ENCODE measurements at places on chromosomes 3 and 15.

DNA sequence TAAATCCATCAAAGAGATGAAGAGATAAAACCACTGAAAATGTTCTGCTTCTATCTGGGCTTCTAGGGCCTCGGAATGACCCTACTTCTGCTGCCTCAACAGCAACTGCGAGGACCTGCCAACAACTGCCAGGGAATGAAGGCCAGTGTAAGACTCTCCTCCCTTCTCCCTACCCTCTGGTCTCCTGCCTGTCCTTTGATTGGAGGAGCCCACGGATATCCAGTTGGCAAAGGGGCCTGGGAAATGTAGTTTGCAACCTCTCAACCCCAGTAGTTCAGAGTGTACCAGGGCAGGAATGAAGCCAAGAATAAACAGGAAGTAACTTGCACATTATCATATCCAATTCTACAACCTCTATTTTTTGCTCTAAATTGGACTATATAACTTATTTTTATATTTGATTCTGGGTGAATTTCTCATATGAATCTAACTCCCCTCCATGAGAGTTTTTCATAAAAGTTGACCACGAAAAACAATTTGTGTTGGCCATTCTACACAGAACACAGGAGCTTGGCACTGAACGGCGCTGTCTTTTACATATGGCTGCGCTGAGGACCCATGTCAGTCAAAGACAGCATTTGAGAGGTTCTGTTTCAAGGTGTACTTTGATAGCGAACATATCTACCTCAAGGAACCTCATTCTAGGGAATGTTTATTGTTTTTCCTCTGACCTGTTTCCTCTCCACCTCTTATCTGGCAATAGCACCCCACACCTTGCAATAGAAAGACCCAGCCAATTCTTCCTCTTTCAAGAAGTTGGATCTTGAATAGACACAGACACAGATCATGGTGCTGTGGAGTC, 91.1 kb upstream of the RNF7 start:
- DNase-seq, result no peak

- DNase-seq, result no peak
Observed at GRCh38 chr3:183027276-183027675, 46.9 kb upstream of the DCUN1D1 start.

DNA sequence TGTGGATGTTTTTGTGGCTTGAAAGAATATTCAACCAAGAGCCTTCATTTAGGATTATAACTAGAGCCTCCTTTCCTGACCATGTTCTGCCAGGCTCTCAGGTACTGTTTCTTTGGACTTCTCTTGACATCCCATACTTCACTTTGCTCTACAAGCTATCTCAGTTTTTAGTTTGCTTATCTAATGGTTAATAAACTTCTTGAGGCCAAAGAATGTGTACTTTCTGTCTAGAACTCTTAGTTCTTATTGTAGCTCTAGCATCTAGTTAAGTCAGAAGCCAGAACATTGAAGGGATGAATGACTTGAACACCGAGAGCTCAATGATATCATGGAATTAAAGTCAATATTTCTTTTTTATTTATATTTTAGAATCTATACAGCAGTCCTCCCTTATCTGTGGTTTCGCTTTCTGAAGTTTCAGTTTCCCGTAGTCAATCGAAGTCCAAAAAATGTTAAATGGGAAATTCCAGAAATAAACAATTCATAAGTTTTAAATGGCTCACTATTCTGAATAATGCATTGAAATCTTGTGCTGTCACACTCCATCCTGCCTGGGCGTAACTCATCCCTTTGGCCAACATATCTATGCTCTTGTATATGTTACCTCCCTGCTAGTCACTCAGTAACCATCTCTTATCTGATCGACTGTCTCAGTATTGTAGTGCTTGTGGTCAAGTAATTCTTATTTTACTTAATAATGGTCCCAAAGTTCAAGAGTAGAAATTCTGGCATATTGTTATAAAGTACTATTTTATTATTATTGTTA, 368.6 kb upstream of the RBMS3 start:
- no peak for DNase-seq

GRCh38 chr15:88204584-88204983, 52.0 kb downstream of the NTRK3 start:
- DNase-seq, result no peak

- DNase-seq, result no peak
Observed at GRCh38 chr3:197807969-197808587, 17.0 kb downstream of the LRCH3 start.

DNA sequence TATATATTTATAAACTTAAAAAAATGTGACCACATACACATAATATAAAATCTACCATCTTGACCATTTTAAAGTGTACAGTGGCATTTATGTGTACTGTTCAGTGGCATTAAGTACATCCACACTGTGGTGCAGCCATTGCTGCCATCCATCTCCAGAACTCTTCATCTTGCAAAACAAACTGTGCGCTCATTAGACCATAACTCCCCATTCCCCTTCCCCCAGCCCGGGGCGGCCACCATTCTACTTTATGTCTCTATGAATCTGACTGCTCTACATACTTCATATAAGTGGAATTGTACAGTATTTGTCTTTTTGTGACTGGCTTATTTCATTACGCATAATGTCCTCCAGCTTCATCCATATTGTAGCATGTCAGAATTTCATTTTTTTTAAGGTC, 47.8 kb downstream of the CTXND1 start:
- no peak for DNase-seq

DNA sequence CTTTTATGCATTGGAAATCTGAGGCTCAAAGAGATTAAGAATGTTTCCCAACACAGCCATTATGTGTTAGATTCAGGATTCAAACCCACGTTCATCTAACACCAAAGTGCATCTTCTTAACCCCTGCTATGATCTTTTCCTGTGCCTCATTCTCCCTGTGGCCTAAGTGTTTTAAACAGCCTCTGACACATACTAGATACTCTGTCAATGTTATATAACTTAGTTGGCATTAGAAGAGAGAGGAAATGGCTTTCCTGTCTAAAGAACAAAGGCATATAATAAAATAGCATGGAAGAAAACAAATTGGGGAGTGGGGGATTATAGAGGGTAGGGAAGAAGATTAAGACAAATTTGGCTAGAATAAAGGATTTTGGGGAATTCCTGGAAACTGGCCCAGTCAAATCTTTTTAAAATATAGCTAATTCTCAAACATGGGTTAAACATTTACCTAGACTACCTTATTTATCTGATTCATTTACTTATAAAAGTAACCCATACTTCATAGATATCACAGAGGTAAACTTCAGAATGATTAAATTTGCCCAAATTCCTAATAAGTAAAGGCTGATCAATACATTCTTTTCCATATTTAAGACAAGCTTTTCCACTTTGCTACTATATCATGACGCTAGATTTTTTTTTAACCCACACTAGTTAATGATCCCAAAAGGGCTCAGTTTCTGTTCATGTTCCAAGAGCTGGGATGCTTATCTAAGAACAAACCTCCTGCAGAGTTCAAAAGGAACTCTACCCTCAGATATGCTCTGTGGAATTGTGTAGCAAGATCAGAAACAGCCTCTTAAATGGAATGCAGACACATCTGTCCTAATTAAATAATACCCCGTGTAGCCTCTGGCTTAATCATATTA, 122.9 kb upstream of the PTPRG start:
- DNase-seq, result no peak
